ENCODE measurements at places on chromosomes 1 and 21.

GRCh38 chr1:162562470-162562828, 927 bp downstream of the UAP1 start:
- no peak for DNase-seq

GRCh38 chr1:198162091-198162767, 5.4 kb downstream of the NEK7 start:
- no peak for DNase-seq

DNA sequence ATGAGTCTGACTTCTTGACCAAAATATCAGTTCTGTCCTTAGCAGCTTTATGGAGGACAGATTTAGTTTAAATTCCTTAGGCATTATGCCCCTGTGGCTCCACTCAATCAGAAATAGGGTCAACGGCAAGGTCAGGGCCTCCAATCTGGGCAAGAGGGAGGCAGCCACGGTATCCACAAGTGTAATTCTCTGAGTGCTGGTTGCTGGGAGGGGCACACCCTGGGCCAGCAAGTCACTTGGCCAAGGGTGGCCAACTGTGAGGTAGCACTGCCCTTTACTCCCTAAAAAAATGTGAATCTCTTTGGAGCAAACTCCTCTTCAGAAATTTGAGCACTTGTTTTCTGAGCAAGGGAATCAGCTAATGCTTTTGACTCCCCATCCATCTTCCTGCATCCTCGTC, 12.8 kb downstream of the SPATA46 start:
- DNase-seq, result no peak

DNA sequence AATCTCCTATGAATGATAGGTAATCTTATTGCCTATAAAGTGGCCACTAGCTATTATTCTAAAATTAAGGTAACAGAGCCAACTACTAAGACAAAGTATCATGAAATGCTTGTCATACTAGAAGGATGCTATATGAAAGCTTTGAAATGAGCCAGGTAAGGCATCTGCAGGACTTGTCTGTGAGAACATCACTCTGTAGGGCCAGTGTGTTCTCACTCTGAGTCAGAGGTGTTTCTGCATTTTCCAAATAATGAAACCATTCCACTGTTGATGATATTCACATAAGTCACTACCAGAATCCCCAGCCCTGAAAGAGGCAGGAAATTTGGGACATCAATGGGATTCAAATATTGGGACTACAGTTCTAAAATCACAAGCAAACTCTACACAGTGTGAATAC, 25.8 kb upstream of the GBP5 start:
- no peak for DNase-seq

DNA sequence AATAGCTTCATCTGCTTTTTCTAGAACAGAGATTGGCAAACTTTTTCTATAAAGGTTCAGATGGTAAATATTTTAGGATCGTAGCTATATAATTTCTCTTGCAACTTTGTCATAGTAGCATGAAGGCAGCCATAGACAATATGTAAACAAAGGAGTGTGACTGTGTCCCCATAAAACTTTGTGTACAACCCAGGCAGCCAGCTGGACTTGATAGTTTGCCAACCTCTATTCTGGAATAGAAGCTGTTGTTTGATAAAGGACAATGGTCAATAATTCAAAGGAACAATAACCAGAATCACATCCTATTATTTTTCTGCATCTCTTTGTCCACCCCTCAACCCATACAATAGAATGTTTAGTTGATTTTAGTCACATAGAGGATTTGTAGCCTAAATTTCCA, 286.7 kb downstream of the LMX1A start:
- DNase-seq, result no peak

GRCh38 chr1:4701276-4701675, 46.9 kb downstream of the AJAP1 start:
- DNase-seq, result no peak

DNA sequence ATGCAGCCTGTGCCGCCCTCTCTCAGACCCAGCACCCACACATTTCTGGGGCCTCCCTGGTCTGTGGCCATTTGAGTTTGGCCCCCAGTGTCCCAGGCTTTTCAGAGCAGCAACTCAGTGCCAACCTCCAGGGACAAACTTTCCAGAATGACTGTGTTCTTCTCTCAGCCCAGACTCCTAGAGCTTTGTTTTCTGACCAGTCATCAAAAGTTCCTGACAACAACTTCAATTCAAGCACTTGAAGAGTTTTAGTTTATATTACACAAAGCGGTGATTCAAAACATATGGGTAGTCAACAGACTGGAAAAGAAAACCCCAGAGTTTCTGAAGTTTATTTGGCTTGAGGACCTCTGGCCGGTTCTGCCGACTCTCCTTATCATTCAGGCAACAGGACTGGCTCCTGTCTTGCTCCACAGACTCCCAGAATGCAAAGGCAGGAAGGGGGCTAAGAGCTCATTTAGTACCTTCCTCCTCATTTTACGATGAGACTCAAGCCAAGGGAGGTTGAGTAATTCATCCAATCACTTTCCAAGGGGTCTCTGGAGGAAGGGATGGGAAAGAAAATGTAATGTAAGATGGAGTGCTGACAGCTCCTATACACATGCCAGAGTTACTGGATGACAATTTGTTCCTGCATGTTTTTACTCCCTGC, 27.0 kb upstream of the TIAM1 start:
- no peak for DNase-seq

DNA sequence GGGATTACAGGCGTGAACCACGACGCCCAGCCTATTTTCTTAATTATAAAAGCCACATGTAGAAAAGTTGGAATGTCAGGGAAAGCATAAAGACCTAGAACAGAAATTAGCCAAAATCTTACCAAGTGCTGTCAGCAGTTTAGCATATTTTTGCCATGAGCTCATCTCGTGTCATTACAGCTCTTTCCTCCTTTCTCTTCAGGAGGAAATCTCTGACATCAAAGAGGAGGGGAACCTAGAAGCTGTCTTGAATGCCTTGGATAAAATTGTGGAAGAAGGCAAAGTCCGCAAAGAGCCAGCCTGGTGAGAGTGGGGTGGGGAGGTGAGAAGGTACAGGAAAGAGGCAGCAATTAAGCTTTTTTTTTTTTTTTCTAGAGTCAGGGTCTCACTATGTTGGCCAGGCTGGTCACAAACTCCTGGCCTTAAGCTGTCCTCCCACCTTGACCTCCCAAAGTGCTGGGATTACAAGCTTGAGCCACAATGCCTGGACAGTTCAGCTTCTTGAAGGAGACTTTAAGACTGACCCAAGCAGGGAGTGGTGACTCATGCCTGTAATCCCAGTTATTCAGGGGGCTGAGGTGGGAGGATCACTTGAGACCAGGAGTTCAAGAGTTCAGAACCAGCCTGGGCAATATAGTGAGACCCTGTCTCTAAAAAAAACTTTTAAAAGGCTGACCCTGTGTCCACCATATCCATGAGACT, 8.4 kb upstream of the BGLAP start:
- no peak for DNase-seq

- no peak for DNase-seq
Observed at GRCh38 chr1:228941666-228942065, 206.4 kb downstream of the RHOU start.

DNA sequence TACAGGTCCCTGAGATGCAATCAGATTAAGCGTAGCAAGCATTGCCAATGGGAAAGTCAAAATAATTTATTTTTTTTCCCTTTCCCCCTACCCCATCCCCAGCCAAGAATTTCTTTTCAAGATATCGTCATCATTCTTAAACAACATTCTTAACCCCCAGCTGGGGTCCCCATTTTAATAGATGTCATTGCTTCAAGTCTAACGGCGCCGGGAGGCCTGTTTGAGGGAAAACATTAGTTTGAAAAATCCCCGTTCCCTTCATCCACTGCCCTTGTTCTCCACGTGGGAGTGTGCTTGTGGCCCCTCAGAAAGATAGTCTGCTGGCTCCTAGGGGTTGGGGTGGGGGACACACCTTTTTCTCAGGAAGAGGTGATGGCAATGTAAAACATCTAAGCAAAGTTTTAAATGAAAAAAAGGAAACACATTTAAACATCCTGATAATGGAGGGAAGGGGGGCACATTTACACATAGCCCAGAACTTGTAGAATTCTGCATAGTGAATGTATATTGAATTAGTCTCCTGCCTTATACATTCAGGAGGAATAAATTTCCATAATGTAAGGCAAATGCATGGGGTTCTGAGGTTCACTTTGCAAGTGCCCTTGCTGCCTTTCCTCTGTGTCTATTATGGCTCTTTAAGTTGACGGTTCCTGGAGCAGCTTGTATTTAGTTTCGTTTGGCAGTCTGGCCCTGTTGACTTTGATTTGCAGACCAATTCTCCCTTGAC, 6.8 kb downstream of the TRNP1 start:
- no peak for DNase-seq

GRCh38 chr1:50667272-50667671, 244.0 kb upstream of the DMRTA2 start:
- no peak for DNase-seq

DNA sequence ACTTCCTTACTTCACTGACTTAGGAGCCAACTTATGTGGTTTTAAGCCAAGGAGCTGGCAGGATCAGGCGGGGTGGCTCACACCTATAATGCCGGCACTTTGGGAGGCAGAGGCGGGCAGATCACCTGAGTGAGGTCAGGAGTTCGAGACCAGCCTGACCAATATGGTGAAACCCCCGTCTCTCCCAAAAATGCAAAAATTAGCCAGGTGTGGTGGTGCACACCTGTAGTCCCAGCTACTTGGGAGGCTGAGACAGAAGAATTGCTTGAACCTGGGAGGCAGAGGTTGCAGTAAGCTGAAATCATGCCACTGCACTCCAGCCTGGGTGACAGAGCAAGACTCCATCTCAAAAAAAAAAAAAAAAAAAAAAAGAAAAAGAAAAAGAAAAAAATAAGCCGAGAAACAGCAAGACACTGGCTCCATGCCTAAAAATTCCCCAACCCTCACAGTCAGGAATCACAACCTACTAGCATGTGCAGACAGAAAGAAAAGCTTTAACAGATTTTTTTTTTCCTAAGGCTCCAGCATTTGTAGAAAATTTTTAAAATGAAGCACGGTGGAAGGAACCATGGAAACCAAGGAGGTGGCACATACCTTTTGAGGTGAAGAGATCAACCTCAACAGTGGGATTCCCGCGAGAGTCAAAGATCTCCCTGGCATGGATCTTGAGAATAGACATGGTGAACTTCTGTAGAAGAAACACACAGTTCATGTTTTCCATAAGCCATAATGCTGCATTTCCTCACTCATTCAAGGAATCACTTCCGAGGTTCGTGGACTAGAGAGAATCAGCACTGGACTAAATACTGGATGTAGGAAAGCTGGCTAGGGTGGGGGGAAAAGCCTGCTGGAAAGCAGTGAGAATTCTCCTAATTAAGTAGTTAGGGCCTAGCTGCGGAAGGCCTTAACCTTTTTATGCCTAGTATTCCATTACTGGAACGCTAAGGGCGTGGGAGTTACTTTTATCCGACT, 4.0 kb downstream of the ENO1 start:
- no peak for DNase-seq

DNA sequence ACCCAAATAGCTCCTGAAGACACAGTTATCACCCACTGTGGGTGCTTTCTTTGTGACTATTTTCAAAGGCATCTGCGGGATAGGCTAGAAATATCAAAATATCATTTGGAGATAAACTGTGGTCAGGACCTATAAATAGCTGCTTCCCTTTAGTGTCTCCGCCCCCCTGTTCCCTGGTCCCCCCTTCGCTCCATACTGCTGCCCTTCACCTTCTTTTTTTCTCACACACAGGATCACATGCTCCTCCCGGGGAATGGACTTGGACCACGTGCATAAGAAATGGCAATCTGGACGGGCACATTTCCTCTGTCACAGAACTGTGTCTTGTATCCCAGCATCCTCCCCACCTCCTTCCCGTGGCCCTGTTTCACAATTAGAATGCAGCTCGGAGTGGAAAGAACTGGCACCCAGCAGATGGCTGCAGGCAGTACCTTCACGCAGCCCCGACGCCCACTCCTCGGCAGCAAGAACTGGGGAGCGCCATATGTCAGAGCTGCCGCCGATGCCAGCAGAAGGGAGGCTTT, 68.8 kb upstream of the SSX2IP start:
- no peak for DNase-seq

DNA sequence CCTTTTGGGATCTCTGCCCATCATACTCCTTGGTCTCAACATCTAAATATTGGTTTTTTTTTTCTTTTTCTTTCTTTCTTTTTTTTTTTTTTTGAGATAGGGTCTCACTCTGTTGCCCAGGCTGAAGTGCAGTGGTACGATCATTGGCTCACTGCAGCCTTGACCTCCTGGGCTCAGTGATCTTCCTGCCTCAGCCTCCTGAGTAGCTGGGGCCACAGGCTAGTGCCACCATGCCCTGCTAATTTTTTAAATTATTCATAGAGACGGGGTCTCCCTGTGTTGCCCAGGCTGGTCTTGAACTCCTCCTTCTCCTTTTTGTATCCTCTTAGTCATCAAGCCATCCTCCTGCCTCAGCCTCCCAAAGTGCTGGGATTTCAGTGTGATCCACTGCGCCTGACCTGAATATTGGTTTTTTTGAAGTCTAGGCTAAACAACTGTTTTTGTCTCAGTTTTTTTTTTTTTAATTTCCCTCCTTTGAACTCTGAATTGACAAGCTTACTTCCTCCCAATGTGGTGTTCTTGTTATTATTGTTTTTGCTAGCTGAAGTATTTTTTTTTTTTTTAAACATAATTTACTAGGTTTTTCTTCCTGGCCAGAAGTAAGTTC, 30.9 kb downstream of the MAPKAPK2 start:
- DNase-seq, result no peak

DNA sequence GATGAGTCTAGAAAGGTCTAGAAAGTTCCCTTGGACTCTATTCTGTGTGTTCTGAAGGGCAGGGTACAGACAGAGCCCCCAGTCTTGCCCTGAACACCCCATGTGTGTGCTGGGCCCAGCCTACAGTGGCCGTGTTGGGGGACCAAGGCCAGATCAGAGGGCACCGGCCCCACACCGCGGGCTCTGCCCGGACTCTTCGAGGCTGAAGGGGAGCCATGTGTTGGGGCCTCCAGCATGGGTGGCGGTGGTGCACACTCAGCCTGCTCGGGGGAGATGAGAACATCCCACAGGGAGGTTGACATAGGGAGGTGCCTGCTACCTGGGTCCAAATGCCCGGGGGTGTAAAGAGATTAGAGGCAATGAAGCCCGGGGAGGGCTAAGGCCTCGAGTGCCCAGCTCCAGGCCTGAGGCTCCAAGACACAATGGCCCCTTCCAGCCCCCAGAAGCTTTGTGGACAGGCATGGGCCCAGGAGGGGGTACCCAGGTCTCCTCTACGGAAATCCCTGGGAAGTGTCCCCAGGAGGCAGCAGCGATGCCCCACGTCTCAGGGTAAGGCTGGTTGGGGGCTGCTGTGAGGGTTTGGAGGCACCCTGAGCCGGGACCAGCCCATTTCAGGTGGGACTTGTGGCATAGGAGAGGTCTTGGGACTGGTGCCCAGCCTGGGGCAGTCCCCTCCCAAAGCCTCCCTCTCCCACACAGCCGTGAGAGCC, 12.1 kb downstream of the ARHGEF16 start:
- DNase-seq, result no peak

- no peak for DNase-seq
Observed at GRCh38 chr1:203743091-203743571, 21.9 kb upstream of the LAX1 start.

DNA sequence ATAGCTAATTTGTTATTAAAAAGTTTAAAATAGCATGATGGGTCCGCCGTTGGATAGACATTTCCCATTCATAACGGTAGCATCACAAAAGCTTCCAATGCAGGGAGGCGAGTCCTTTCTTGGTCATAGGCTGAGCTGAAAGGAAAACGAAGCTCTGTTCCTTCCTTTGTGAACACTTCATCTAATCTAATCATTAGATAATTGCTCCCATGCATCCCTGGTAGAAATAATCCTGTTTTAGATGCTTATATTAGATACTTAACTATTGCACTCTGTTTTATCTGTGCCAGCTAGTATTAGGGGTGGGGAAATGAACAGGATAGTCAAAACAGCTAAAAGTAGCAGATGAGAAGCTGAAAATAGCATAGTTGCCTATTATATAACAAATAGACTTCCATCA, 215.0 kb downstream of the SLC35F3 start:
- DNase-seq, result no peak

Data from heart right ventricle (tissue), 16 donors.